AG10803 (cell line): ENCODE measurements at places on chromosomes 11 and 22.

DNA sequence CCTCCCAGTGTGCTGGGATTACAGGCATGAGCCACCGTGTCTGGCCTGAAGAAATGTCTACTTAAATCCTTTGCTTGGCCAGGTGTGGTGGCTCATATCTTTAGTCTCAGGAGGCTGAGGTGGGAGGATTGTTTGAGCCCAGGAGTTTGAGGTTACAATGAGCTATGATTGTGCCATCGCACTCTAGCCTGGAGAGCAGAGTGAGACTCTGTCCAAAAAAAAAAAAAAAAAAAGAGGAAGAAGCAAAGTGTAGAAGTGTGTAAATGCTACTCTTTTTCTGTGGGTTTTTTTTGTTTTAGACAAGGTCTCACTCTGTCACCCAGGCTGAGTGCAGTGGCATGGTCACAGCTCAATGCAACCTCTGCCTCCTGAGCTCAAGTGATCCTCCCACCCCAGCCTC, 6.4 kb upstream of the ATG16L2 start:
- DNase-seq = no peak

DNA sequence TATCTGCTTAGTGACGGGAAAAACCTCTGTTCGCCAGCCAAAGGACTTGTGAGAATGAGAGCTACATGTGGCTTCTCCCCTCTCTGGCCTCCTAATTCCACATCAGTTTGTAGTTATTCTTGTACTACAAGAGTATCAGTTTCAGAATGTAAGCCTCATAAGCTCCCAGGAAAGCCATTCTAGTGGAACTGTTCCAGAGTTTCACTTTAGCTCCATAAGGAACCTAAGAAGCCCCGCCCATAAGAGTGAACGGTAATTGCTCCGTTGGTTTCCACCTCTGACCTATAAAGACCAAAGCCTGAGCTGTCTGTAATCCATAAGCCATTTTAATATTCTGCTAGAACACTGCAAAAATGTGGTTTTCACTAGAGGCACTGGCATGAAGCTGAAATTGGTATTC, 53.0 kb downstream of the SIK3 start:
- DNase-seq = peak; percentile 71

DNA sequence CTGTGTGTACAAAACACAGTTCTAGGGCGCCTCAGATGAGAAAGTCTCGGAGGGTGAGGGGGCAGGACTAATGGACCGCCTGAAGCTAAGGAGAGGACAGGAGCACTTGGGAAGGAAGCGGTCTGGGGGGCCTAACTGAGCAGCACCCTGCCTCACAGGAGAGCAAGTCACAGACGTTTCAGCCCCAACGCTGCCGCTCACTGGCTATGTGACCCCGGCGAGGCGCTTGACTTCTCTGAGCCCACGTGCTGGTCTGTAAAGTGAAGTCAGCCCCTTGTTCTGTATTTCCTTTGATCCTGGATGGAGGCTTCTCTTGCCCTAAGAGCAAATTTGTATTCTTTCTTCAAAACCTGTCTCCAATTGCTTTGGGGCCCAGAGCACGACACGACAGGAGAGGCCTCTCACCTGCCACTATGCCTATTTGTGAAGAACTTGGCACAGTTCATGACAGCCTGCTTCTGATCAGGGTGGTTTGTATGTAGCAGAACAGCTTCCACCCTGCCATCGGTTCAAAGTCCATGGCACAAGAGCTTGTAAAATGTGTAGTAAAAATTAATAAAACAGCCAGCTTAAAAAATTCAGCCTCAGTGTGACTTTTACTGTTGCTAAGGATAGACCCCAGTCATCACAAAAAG, 59.1 kb downstream of the WNT11 start:
- DNase-seq = no peak

GRCh38 chr11:30527566-30527965, 58.6 kb downstream of the MPPED2 start:
- no peak for DNase-seq

GRCh38 chr11:48305923-48306322, at the start of gene OR4S1:
Gene OR4S1 (plus strand): TSS chr11:48306223. CDS start chr11:48306223, 0 bp downstream.
- DNase-seq = no peak

GRCh38 chr22:47205554-47205953, 443.1 kb downstream of the TBC1D22A start:
- no peak for DNase-seq

GRCh38 chr11:27468995-27469695, 3.4 kb downstream of the LGR4 start:
- no peak for DNase-seq

DNA sequence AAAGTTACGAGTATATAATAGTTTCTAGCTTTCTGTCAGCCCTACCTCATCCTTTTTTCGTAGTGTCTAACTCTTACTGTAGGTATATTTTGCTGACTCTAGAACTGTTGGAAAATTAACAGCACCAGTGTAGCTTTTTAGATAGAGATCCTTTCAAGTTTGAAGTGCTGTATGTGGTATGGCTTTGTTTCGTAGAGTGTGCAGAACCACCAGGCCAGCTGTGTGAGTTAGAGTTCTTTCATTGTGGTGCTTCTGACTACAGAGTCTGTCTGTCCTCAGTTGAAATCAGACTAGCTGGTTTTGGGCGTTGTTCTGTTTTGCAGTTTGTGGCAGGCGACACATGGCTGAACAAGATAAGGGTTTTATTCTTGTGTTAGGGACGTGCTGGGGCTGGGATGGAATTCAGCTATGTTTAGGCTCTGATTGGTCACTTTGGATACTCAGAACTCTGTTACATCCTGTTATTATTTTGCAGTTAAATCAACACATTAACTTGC, 3.2 kb downstream of the ARHGEF12 start:
- DNase-seq = peak; percentile 38

- DNase-seq = no peak
These were observed 47.7 kb upstream of the ARHGAP20 start for GRCh38 chr11:110759972-110760381.

DNA sequence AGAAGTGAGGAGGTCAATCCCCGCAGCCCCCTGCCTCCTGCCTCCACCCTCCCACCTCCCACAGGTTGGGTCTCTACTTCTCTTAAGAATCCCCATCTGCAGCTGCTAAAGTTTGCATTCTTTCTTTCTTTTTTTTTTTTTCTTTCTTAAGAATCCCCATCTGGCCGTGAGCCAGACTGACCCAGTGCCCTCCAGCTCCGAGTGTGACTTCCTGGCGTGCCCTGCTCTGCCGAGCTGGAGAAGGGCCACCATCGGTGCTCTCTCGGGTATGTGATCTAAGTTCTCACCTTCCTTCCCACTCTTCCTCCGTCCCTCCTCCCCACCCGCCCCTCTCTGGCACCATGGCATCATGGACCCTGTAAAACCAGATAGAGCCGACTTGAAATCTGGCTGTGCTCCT, 66.7 kb upstream of the LMO1 start:
- DNase-seq = no peak

DNA sequence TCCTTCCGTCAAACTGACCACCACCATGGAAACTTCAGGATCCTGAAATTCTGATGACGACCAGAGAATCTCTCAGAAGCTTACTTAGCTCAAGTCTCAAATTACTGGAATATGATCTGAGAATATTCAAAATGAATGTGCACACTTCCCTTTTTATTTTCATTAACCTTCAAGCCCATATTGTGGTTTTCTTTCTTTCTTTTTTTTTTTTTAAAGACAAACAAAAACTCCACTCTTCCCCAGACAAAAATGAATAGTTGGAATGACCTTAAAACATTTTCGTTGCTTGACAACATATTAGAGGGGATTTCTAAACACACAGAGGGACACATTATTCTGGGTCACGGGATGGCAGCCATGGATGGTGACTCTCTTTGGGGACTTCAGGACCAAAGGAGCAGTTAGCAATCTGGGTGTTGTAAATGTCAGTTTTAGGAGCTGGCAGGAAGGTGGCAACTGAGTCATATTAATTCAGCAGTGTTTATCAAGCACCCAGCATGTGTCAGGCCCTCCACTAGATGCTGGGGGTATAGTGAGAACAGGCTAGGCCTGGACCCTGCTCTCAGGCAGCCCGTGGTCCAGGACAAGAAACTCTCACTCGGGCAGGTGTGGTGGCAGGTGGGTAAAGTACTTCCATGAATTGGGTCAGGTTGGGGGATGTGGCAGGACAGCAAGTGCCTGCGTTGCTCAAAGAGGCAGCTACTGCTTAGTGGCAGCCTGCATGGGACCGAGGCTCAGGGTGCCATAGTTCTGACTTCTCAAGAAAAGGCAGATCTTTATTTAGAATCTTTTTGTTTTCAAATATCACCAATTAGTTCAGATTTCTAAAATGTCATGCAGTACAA, 126.1 kb downstream of the HIPK3 start:
- DNase-seq = no peak

- DNase-seq = peak; percentile 5
These were observed 88.5 kb downstream of the GRAMD1B start for GRCh38 chr11:123518496-123519054.

DNA sequence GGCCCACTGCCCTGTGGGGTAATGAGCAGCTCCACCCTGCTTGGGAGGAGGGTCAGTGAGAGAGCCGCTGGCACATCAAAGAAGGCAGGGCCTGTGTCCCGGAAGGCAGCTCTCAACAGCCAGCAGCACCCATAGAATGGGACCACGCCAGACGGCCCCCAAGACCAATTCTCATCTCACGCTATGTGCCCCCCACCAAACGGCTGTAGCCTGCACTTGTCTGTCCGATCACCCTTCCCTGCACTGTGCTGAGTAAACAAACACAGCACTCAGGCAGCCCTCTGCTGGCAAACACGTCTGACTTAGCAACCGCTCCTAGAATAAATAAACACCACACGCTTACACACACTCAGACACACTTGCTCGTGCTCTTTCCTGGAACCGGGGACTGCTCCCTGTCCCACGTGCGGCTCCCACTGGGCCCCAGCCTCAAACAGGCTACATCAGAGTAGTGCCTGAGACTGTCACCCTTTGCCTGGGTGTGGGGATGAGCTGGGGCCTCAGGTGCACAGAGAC, 53.2 kb upstream of the CDON start:
- peak; percentile 91 for DNase-seq

DNA sequence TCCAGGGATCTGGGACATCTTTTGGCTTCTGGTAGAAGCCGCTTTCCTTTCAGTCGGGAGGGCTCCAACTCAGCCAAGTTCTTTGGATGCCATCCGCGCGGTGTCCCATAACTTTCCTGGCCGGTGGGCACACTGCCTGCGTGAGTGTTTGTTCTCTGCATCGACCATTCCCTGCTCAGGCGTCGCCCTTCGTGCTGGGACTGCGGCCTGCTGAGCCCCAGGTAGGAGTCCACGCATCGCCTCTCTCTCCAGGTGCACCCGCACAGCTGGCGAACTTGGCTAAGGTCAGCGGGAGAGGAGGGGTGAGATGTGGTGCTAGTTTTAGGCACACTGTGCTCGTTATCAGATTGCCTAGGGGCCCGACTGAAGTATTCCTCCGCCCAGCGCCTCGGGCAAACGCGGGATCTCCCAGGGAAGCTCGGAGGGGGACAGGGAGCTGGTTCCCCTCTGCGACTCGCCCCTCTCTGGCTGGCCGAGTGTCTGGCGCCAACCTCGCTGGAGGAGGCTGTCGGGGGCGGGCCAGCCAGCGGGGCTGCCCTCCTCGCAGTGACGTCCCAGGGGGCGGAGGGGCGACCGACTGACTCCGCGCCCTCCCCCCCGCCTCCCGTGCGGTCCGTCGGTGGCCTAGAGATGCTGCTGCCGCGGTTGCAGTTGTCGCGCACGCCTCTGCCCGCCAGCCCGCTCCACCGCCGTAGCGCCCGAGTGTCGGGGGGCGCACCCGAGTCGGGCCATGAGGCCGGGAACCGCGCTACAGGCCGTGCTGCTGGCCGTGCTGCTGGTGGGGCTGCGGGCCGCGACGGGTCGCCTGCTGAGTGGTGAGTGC, at the start of gene LAYN:
Gene LAYN (plus strand): TSS at position 607 of the 823 bp plus-strand sequence. CDS start 124 bp downstream, at position 731.
- peak; percentile 72 for DNase-seq

DNA sequence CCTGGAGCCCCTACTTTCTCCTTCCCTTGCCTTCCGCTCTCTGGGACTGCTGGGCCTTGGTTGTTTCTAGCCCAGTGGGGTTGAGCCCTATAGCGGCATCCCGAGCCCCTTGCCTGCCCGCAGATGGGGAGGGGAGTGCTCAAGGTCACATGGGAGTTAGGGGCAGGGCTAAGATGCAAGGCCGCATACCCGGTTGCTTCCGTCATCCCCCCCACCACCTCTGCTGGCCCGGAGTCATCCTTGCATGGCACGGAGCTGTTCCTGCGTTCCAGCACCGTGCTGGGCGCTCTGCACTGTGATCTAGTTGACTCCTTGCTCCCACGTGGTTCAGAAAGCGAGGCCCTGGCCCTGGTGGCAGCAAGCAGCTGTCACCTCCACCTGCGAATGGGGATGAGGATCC, 18.0 kb downstream of the FLRT1 start:
- no peak for DNase-seq

DNA sequence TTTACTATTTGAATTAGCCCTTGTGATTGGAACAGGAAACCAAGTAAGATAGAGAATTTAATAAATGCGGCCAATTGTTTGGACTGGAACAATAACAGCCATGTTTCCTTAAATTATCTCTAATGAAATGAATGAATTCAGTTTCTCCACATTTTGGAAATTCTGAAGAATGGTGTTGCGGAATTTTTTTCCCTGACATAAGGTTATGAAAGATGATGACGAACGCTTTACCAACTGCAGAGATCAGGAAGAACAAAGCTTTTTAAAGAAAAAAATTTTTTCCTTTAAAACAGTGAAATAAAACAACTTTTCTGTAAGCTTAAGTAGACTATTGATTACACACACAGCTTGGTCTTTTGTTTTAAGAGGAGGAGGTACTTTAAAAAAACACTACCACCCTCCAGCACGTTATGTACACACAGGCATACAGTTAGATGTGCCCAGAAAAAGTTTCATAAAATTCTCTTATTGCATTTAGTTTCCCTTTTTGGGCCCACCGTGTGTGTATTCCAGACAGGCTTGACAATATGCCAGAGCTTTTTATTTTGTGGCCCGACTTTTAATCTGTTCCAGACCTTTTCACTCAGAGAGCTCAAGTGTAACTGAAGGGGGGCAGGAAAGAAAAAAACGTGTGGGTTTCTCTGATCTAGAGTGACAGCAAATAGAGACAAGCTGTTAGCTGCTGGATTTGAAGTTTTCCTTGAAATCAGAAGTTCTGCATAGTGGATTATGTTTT, 77.3 kb downstream of the YAP1 start:
- peak; percentile 74 for DNase-seq

GRCh38 chr11:22728600-22729389, 62.4 kb downstream of the GAS2 start:
- no peak for DNase-seq

- DNase-seq = no peak
These were observed at the start of gene PLA2G3 for GRCh38 chr22:31139866-31140716. Gene PLA2G3 (minus strand): TSS chr22:31140508. CDS start chr22:31140354, 154 bp downstream.

GRCh38 chr22:25060522-25061071, 108.1 kb downstream of the KIAA1671 start:
- no peak for DNase-seq

GRCh38 chr11:10878408-10879214, 20.8 kb upstream of the ZBED5 start:
- peak; percentile 74 for DNase-seq

DNA sequence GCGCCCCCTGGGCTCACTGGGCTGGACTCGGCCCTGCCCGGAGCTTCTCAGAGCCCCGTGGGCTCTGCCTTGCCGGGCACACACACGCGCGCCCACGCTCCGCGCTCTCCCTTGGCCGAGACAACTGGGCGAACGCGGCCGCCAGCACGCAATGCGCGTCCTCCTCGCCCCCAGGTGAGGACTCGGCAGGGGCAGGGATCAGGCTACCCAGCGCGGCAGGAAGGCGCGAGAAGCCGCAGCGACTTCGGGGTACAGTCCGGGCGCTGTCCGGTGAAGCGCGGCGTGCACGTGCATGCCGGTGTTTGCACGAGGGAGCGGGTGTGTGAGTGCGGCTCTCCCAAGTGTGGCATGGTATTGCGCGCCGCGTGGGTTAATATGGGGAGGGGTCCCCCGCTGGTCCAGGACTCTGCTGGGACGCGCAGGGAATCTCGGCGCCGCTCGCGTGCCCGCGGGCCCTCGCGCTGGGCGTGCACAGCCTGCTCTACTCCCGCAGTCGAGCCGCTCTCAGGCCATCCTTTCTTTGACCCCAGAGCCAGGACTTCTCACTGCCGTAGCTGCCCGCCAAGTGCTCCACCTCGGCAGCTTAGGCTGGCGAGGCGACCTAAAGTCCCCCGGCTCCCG, 5.4 kb downstream of the WNT7B start:
- DNase-seq = no peak
